Naive thymus-derived CD8-positive, alpha-beta T cell (primary cell): ENCODE measurements at places on chromosomes 5 and 9.

DNA sequence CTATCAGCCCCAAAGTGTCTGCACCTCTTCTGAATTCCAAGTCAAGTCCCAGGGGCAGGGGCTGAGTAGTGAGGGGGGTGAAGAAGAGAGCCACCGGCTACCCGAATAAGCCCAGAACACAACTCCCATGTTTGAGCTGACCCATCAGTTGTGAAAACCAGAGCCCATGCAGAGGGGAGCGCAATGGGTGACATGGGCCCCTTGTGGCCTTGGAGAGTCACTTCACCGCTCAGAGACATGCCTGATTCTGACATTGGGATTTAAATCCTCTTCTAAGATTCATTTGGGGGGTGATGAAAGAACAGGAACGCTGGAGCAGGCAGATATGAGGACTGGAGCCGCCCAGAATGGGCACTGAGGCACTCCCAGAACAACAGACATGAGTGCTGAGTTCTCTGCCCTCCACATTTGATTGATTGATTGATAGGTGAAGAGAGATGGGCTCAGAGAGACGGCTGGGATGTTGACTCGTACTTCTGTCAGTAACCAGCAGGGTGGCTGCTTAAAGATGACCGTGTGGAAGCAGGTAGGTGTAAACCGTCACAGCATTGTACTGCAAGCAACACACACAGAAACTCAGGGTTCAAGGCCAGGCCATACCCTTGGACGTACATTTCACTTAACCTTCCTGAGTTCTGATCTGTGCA, 74.3 kb downstream of the GPR21 start:
- DNase-seq: no peak

DNA sequence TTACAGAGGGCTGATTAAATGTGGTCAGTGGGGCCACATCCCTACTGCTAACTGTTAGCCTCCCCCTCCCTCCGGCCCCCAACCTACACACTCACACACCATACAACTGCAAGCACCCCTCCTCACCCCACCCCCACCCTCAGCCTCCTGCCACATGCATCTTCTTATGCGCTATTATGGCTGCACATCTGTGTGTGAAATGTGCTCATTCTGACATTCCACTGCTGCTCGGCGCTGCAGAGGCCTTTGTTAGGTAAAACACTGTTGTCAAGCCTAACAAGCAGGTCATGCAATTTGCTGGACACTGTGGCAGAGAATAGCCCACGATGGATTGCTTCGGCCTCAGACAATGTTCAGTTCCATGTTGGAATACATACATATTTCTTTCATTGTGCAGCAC, 173.6 kb downstream of the NR2F1-AS1 start:
- DNase-seq: no peak

DNA sequence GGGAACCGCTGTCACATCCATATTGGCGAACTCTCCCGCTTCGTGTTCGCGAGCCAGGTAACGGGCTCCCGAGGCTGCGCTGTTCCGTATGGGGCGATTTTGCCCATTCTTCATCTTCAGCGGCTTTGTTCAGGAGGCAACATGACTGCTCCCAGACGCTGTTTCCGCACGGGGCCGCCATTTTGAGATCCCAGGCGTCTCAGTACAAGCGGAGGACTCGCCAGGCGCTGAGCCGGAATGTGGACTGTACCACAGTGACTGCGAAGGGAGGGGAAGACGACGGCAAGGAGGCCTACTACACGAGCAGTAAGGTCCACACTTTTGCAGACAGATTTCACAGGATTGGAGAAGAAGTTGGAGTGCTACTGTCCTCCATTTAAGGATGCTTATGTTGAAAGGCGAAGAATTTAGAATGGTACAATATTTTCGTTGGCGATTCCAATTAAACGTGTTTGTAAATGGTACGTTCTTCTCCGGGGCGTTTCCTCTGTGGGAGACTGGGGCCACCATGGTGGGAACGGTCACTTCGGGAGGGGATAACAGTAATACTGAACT, 41.6 kb upstream of the ZNF300 start:
- no peak for DNase-seq

- DNase-seq: no peak
These were observed 3.4 kb downstream of the MEIKIN start for GRCh38 chr5:131942016-131942415.

GRCh38 chr9:136197084-136197875, 7.6 kb downstream of the LHX3 start:
- DNase-seq: no peak

GRCh38 chr9:133153227-133154096, 10.3 kb downstream of the GBGT1 start:
- DNase-seq: no peak

DNA sequence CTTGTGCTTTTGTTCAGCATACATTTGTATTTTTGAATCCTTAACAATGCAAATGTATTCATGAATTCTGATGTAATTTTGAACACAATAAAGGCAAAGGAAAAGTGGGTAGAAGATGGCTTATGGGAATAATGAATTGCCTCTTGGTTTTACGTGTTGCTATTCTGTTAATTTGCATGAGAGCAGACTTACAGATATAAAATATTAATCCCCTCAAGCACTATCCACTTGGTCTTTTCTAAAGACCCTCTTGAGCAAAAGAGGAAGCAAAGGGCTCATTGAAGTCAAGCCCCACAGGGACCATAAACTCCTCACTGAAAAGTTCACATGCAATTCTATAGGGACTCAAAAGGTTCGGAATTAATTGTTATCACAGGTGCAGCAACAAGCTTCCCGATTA, 51.9 kb downstream of the OSTF1 start:
- no peak for DNase-seq

GRCh38 chr9:110254500-110254899, 1.8 kb downstream of the TXN start:
- DNase-seq: no peak

- DNase-seq: no peak
These were observed 21.7 kb upstream of the OLFM1 start for GRCh38 chr9:135065804-135066203.

- DNase-seq: no peak
These were observed 382.1 kb downstream of the CDH18 start for GRCh38 chr5:19605846-19606407.

DNA sequence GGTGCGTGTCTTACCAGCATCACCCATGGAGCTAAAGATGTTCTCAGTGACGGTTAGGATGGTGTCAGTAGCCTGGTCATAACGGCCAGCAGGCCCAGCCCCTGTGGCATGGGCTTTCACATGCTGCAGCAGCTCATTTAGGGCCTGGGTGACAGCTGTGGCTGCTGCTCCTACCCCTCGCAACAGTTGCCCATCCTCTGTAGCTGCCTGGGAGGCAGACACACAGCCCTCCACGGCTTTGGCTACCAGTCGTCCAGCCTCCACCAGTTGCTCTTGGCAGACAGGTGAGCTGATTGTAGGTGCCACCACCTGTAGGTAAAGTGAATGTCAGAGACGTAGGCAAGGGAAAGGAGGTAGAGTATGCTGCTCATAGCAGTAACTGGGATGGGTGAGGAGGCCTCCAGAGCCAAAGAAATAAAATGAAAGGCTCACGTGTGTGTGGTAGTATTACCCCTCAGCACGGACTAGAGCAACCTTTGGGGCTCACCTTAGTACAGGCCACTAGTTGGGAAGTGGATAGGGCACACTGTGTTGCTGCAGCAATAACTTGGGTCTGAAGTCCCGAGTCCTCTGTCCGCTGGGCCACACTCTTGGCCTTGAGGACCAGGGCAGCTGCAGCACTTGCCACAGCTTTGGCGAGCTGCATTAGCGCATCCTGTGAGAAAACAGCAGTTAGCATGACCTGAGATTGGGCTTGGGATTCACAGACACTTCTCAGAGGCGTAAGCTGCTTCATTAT, 14.7 kb downstream of the TLN1 start:
- no peak for DNase-seq

GRCh38 chr5:124599028-124599973, 147.1 kb downstream of the ZNF608 start:
- no peak for DNase-seq

- DNase-seq: no peak
These were observed 26.7 kb upstream of the IZUMO3 start for GRCh38 chr9:24572406-24572805.

DNA sequence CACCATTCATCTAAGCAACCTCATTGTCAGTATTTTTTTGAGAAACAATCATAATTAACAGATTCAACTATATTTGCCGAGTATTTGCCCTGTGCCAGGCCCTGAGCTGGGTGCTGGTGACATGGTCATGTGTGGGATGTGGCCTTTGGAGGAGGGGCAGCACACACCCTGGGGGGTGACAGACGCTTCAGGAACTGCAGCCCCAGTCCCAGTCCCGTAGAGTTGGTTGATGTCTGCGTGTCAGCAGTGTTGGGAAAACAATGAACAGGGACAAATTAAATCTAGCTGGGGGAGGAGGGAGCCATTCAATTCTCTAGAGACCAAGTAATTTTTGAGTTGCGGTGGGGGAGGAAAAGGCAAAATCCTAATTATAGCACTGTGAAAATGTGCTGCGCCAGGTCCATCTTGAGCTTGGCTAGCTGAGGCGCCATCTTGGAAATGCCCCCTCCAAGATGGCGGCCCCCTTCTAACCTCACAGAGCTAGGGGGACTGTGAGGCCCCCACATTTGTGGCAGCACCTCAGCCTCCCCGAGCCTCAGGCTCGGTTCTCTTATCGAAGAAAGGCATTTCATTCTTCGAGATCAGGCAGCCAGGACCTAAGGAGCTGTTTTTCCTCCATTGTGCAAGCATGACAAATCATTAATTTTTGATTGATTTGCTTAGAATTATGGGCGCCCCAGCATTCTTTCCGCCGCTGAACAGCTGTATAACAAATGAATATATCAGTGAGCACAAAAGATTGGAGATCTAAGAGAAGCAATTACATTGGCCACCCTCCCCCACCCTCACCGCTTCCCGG, 87.8 kb downstream of the ZNF618 start:
- DNase-seq: no peak

- no peak for DNase-seq
These were observed 53.4 kb downstream of the SLC22A5 start for GRCh38 chr5:132422720-132423437.

- peak; percentile 92 for DNase-seq
These were observed at the start of the genes NSUN2 and SRD5A1 for GRCh38 chr5:6632888-6633468. TSS of gene NSUN2 (minus strand) at chr5:6633044. CDS start at chr5:6632979, 65 bp downstream. TSS of gene SRD5A1 (plus strand) at chr5:6633440. CDS start at chr5:6633577, 137 bp downstream.
